ENCODE measurements at places on chromosomes 3 and 15.

DNA sequence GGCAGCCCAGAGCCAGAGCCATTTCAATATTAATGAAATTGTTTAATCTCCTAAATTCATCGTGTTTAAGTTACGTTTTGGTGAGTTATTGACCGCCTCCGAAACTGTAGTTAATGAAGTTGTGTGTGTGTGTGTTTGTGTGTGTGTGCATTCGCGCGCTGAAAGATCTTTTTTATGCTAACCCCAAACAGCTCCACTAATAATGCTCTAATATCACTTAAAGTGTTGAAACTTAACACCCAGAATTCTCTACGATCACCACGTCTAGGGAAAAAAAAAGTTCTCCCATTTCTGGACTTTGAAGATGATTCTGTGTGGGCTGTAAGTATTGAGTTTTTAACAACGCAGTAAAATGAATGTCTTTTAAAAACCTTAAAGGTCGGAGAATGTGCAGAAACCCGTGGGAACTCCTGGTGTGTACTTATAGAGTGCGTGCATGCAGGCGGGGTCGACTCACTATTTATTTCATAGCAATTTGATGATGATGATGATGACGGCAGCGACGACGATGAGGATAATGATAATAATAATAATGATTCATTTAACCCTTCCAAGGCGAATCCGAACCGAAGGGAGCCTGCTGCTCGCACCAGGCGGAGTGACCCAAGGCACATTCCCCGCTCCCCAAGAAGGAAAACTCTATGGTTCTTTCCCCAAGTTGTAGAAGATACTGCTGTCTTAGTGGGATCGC lies 1.4 kb upstream of the FOXB1 start:
- DNase-seq = no peak

GRCh38 chr3:132342183-132342582 lies 25.0 kb downstream of the ACP3 start:
- DNase-seq = no peak

DNA sequence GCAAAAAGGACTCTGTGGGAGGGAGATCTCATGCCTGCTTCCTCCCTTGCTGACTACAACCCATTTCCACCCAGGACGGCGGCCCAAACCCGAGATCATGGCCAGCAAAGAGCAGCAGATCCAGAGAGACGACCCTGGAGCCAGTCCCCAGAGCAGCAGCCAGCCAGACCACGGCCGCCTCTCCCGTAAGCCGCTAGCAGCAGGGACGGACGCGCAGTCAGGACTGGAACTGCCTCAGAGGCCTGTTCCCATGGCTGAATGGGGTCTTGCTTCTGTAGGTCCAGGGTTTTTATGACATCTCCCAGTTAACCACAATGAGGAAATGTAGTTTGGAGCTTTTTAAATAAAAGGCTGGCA lies 67.2 kb downstream of the BOC start:
- no peak for DNase-seq

DNA sequence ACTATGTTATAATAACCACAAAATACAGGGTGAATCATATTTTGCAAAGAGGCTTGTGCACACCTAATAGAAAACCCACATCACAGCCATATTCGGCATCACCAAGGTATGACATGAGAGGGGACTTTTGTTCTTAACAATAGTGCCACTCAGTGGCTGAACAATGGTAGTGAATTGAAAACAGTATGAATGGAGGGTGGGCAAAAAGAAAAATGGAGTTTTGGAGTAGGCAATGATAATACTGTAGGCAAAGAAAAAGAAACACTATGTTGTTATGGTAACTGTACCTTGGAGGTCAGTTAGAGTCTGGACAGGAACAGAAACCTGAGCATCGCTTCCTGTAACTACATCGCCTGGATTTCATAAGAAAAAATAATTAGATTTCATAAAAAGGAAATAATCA lies 348.6 kb downstream of the PLCL2 start:
- peak; percentile 68 for DNase-seq

- DNase-seq = no peak
Observed at GRCh38 chr3:146747928-146748327, 142.8 kb upstream of the PLSCR5 start.

GRCh38 chr3:15557511-15557946 lies 36.0 kb upstream of the COLQ start:
- DNase-seq = peak; percentile 79

GRCh38 chr3:149015393-149015792 lies 24.1 kb downstream of the GYG1 start:
- DNase-seq = no peak

DNA sequence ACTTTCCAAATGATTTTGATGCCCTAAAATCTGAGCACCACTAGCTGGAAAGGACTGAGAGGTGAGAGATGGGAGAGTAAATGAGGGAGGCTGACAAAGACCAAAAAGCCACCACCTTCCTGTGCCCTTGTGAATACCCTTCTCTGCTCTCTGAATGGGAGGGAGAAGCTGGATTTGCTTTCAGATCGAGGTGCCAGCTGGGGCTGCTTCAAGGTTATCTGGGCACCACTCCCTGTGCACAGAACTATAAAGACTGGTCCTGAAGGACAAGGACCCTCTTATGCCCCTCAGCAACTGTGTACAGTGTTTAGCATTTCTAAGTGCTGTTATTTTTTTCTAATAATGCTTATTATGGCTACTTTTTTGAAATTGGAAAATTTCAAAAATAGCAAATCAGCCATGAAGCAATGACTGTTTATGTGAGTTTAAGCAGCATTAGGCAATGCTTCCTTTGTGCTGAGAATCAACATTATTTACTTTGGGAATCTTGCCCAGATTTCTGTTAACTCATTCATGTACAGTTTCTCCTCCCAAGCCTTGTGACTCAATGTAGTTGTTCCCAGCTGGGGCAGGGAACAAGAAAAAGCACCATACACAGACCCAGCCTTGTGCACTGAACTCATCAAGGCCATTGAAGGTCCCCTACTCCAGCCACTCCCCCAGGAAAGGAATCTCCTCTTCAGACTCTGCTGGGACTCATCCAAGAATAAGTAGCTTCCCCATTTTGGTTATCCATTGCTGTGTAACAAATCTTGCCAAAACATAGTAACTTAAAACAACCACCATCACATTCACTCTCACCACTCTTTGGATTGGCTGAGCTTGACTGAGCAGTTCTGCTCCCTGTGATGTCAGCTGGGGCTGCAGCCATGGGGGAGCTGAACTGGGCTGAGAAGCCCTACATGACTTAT lies 37.3 kb upstream of the CDV3 start:
- DNase-seq = no peak

DNA sequence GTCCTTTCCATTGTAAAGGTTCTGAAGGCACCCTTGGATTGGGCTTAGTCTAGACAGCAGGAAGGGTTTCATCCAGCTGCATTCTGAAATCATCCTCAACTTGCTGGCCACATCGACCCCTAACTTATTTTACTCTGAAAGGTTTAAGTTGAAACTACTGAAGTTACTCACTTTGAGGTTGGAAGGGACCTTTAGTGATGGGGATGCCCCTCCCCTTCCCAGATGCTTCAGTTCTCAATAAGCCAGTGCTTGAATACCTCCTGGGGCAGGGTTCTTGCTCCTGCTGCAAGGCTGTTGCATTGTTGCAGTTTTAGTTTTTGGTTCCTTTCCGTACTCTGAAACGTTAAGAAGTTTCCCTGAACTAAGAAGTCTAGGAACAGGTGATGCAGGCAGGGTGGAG lies 26.4 kb downstream of the FGD5 start:
- DNase-seq = no peak

GRCh38 chr3:4985330-4986174 lies 6.3 kb downstream of the BHLHE40 start:
- no peak for DNase-seq

- no peak for DNase-seq
Observed at GRCh38 chr3:44136421-44136820, 105.3 kb upstream of the TOPAZ1 start.

- no peak for DNase-seq
Observed at GRCh38 chr15:65827065-65827464, 35.0 kb upstream of the DENND4A start.

DNA sequence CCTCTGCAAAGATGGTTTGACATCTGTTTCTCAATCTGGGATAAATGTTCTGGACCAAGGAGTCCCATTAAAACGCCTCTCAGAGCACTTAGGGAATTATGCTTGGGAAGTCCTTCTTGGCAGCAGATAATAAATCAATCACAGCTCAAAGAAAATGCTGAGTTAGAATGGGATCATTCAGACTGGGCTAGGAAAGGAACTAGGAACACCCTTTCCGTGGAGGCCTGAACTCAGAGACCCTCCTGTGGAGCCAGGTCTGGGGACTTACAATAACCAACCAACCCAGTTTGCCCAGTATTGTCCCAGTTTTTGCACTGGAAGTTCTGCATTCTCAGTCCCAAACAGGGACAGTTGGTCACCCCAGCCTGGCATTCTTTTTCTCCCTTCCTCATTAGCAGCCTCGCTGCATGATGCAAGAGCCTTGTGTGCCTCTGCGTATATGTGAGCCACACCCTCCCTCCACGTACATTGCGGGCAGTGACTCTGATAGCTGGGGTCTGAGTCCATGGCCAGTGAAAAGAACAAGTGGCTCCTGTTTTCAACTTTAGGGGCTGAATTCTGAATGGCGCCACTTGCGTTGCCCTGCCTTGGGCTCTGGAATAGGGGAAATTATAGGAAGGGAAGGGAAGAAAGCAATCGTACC lies 88.7 kb downstream of the SEMA5B start:
- no peak for DNase-seq

DNA sequence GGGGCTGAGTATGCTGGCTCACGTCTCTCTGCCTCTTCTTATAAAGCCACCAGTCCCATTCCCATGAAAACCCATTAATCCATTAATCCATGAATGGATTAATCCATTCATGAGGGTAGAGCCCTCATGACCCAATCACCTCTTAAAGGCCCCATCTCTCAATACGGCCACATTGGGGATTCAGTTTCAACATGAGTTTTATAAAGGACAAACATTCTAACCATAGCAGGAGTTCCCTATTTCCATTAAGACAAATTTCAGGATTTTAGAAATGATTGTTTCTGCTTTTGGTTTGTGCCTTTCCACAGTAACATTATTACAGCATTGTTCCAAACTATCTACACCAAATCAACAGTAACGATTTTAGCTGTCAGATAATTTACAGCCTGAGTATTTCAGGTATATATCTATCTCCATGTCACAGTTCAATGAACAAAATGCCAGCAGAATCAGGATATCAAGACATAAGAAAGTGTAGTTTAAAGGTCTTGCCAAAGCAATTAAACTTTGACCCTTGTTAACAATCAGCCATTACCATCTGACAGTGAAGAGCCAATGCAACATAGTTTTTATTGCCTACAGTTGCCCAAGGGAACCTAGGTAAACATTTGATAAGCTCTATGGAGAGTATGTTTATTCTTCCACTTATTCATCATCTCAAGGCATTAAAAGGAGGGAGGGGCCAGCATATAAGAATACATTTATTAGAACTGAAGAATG lies 3.8 kb downstream of the TSPAN3 start:
- no peak for DNase-seq

- DNase-seq = no peak
Observed at GRCh38 chr3:50627407-50628051, 10.6 kb downstream of the MAPKAPK3 start.

DNA sequence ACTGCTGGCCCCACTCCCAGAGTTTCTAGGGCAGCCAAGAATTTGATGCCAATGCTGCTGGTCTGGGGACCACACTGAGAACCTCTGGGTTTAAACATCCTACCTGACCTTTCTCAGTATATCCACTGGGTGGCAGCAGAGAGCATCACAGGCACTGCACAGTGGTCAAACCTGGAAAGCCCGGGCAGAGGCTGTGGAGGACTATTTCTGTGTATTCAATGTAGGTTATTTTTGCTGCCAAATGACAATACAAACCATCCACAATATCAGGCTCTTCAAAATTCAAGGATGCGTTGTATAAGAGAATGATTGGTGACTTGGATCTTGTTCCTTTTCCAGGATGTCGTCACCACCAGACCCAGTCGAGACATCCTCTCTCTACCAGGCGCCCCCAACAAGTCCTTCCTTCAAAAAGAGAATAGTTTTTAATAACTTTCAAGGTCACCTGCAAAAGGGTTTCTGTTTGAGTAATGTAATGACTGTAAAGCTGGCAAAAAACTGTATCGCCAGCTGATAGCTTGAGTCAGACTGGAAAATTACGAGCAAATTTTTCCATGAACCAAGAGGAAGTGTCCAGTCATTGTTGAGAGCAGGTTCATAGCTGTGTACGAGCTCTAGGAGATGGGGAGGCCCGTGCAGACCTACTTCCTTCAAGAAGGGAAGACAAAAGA lies 30.5 kb upstream of the MYZAP start:
- DNase-seq = peak; percentile 65

DNA sequence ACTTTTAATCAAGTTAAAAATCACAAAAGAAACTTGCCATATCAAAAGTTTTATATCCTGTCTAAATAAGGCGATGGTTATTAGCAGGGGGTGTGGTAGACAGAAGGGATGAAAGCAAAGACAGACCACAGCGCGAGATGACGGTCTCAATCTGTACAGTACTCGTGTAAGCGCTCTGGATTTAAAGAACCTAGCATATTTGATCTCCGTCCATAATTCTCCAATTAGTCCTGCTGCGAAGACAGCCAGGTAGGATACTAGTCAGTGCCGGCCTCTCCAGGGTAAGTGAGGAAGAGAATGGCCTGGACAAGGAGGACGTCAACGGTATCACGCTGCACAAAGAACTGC lies 701 bp downstream of the SGO1 start:
- peak; percentile 36 for DNase-seq

DNA sequence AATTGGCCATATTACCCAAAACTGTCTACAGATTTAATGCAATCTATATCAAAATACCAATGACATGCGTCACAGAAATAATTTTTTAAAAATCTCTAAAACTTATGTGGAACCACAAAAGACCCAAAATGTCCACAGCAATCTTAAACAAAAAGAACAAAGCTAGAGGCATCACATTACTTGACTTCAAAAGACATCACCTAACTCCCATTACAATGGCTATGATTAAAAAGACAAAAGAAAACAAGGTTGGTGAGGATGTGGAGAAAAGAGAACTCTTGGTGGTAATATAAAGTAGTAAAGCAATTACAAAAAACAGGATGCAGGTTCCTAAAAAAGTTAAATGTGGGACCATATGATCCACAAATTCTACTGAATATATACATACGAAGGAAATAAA lies 187.6 kb upstream of the CNTN6 start:
- DNase-seq = no peak

- DNase-seq = no peak
Observed at GRCh38 chr3:186807231-186807630, 949 bp upstream of the RFC4 start.

GRCh38 chr3:158165141-158165655 lies 55.3 kb downstream of the RSRC1 start:
- no peak for DNase-seq

- DNase-seq = no peak
Observed at GRCh38 chr3:119388577-119388976, 74.8 kb downstream of the TMEM39A start.

DNA sequence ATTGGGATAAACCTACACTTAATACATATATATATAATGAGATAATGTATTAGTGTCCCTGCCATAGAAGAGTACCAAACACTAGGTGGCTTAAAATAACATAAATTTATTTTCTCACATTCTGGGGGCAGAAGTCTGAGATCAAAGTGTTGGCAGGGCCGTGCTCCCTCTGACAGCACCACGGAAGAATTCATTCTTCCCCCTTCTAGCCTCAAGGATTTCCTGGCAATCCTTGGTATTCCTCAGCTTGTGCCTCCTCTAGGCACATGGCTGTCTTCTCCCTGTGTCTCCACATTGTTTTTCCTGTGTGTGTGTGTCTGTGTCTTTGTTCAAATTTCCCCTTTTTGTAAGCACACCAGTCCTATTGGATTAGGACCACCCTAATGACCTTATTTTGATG lies 115.2 kb upstream of the AGBL1 start:
- DNase-seq = no peak
